Activated naive CD4-positive, alpha-beta T cell treated with anti-CD3 and anti-CD28 coated beads, Interleukin-2, amount 10 ng/mL, durations not matched to agents 7 days and 5 days (primary cell): ENCODE measurements at places on chromosomes 6 and 20.

- DNase-seq: no peak
Observed at GRCh38 chr6:75463908-75464307, 29.7 kb downstream of the FILIP1 start.

DNA sequence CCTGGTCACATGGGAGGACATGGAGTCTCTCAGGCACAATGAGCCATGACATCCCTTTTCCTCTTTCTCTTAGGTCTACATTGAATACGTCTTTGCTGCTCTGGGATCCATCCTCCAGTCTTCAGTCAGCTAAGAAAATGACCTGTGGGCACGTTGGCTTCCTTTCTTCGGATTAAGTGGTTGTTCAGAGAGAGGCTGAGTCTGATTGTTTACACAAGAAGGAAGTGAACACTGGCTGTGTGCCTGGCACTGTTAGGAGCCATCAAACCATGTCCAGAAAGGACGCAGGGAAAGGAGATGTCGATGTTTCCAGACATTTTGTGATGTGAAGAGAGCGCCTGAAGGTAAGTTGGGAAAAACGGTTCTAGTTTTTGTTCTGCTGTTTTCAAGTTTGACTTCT lies 309.9 kb upstream of the CDYL start:
- no peak for DNase-seq

DNA sequence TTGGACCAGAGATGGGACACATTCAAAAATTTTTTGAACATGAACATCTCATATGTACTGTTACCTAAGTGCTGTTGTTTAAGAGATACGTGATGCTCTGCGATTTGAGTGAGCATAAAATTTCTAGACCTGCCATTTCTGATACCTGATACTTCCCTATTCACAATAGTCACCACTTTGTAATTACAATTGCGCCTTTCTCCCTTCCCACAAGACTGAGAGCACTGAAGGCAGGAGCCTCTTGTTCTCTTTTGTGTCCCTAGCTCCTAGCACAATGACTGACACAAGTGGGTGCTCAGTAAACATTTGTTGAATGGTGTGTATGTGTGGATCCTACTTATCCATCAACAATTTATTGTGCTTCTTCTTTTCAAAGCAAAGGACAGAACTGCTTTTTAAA lies 92.8 kb upstream of the TMEM30A start:
- DNase-seq: no peak

GRCh38 chr6:125549202-125549884 lies 200.1 kb upstream of the HEY2 start:
- no peak for DNase-seq

DNA sequence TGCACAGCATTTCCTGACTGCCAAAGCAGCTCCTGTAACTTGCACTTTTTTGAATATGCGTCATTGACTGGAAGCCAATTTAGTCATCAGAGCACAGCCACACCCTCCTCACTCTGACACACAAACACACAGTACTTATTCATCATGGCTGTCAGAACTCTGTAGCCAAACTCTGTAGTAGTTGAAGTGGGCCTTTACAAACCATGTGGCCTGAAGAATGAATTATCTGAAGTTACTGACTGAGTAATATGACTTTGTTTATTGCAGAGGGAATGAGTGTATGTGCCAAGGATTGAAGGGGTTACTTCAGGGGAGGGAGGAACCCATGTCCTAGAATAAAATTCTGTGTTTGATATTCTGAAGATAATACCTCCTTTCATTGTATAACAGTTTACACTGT lies 102.7 kb downstream of the FIG4 start:
- DNase-seq: no peak
